Stimulated activated CD4-positive, alpha-beta T cell treated with anti-CD3 and anti-CD28 coated beads, TNF-alpha, amount 100 ng/mL, for 24 hours (primary cell): ENCODE measurements at places on chromosomes 1 and 21.

DNA sequence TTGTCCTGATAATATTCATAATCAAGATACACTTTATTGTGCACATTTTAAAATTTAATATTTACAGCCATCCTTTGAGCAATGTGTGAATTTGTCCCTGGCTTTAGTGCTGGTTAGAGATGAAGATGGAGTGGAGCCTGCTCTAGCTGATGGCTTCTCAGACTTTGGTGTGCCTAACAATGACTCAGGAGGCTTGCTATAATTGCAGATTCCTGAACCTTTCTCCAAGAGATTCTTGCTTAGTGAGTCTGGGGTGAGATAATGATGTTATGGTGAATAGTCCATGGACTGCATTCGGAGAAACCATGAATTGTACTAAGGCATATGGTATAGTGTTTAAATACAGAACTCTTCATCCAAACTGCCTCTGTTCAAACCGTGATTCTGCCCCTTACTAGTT is 307.1 kb downstream of the PAPPA2 start:
- no peak for DNase-seq

DNA sequence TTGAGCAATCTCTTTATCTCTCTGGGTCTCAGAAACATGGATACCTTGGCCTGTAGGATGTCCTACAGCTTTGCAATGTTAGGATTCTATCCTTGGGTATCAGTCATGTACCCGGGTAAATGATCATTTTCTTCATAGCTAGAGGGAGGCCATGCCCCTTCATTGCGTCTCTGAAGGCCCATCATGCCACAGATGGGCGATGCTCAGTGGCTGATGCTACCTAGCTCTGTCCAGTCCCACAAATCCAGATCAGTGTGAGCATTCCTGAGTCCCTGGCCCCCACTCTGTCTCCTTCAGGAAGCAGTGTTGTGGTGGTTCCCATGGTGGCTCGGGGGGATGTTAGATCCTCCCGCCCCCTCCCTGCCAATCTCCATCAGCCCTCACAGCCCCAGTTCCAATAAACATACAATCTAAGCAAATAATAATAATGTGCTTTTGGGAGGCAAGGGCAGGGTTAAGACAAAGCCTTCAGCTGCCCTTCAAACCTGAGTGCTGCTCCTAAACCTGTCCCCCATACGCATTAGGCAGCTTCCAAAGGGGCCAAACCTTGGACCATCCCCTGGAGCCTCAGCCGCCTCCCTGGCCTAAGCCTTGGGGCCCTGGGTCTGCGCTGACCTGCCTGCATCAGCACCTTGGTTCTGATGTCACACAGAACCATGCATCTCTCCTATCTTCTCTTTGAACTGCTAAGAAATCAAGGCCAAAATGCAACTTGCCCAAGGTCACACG is 681 bp upstream of the GPR61 start:
- DNase-seq: no peak

GRCh38 chr1:101284622-101285218 is 47.9 kb downstream of the S1PR1 start:
- no peak for DNase-seq

GRCh38 chr1:77872645-77873044 is 15.8 kb upstream of the NEXN start:
- DNase-seq: no peak

DNA sequence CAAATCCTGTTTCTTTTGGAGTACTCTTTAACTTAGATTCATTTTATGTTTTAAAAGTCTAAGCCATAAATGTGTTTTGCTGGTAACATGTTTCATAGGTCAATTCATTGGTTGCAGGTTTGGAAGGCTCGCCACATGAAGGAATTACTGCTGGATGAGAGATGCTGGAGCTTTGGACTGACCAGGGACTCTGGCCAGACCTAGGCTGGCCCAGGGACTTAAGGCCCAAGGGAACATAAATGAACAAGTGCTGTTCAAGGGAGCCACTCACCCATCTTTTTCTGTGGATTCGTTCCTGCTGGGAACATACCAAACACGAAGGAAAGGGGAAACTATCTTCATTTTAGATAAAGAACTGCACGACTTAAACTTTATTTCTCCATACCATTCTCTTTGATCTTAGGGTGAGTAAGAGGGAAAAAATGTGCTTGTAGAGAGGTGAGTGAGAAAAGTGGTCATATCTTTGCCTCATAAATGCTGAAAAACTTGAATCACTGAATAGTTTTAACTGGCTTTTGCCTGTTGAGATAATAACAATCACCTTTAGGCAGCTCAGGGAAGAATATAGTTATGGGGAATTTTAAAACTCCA is 15.3 kb upstream of the SHCBP1L start:
- no peak for DNase-seq

DNA sequence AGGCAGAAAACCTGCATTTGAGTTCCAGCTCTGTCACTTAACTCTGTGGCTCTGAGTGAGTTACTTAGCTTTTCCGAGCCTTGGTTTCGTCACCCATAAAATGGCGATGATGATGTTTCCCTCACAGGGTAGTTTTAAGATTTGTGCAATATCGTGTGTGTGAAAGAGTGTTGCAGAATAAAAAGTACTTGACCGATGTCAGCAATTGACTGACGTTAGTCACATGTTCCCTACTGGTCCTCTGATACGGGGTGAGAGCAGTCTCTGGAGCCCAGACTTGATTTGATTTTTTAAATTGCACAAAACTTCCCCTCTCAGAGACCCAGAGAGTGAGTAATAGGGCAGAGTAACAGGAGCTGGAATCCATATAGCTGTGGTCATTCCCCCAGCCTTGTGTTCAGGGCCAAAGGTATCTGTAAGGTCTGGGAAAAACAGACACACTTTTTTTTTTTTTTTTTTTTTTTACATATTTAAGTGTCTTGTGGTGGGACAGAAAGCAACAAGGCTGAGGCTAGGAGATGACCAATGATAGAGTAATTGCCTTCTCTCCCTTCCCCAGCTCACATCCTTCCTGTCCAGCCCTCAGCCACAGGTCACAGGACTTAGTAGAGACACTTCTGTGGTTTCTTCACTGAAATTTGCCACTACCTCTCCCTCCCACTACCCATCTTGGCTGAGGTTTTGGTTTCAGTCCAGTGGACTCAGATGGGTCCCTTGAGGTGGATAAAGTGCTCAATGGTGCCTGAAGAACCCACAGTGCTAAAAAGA is 2.0 kb downstream of the FCER1G start:
- DNase-seq: no peak

GRCh38 chr1:150890033-150890416 is 3.1 kb downstream of the CTXND2 start:
- DNase-seq: no peak

- no peak for DNase-seq
Measured at GRCh38 chr1:185398022-185398421, 81.0 kb upstream of the IVNS1ABP start.

DNA sequence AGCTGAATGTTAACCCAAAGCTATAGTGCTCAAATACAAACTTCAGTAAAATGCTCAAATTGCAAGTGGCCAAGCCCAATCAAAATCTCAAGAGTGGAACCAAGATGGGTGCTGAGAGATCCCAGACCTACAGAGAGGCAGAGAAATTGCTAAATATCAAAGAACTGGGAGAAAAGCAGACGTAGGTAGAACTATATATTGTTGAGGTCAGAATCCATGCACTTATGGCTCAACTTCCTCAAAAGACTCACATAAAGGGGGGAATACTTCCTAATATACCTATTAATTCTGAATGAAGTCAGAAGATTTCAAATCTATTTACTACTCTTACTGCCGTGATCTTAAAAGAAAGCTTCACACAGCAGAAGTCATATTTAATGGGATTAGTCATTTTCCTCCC is 65.2 kb downstream of the PUM1 start:
- no peak for DNase-seq

DNA sequence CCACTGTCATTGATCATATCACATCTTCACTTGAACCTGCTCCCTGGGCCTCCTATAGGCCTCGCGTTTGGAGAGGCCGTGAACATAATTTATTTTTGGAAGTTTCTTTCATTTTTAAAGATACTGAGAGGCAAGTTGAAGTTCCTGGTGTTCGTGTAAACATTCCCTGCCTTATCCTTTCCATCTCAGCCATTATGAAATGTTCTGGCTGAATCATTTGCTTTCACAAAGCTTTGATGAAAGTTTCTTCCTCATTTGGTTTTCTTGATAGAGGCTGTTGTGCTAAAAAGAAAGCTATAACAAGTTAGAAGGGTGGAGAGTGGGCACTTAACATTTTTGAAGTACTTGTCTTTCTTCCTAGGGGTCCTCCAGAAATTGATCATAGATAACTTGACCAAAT is 15.5 kb downstream of the CAMTA1 start:
- no peak for DNase-seq

- DNase-seq: no peak
Measured at GRCh38 chr1:108082001-108082400, 117.0 kb upstream of the VAV3 start.

DNA sequence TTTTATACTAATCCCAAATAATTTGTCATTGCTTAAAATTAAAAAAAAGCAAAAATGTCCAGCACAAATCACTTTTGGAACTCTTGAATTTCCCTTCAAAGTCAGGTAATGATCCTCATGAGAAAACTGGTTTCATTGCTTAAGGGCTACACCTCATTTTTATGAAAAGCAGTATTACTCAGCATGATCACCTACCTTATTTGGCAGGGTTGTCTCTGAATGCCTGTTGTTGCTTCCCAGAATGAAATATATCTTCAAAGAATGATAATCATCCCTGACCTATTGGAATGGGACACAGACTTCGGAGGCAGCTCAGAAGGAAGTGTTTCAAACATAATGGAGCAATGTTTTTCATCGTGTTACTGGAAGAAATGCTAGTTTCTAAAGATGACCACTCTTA is 29.7 kb downstream of the C1orf21 start:
- DNase-seq: no peak

GRCh38 chr1:62746086-62746808 is 37.7 kb upstream of the ATG4C start:
- no peak for DNase-seq

DNA sequence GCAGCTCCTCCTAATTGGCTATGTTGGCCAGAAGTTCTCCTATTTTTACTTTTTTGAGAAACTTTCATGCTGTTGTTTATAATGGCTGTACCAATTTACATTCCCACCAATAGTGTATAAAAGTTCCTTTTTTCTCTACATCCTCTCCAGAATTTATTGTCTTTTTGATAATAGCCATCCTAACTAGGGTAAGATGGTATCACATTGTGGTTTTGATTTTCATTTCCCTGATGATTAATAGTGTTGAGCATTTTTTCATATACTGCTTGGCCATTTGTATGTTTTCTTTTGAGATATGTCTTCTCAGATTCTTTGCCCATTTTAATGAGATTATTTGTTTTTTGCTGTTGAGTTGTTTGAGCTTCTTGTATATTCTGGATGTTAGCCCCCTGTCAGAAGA is 46.8 kb downstream of the NTMT2 start:
- no peak for DNase-seq

- no peak for DNase-seq
Measured at GRCh38 chr1:160580221-160580812, 1.0 kb upstream of the CD84 start.

GRCh38 chr1:229874609-229875008 is 192.4 kb upstream of the GALNT2 start:
- DNase-seq: no peak

DNA sequence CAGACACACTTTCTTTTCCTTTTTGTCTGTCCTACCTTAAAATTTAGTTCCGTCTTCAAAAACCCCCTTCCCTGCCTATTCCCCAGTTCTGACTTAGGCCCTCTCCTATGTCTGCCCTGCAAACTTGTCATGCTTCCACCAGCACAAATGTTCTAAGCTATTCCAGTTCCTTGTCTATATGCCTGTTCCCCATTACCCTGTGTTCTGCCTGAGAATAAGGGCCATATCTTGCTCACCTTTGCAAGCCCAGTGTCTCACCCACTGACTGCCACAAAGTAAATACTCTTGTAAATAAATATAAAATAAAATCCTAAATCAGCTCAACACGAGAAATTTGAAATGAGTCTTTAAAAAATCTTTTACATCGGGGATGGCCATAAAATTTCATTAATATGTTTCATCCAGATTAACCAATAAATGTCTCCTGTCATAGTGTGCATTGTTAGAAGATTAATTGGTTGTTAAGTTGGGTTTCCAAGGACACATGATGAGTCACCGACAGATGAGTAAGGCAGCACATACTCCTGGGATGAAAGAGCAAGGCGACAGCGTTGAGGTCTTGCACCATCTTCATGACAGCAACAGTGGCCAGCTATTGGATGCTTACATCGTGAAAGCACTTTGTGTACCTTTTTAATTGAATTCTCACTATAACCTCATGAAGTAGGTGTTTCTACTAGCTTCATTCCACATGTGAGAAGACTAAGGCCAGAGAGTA is 92.6 kb upstream of the NGF start:
- no peak for DNase-seq

DNA sequence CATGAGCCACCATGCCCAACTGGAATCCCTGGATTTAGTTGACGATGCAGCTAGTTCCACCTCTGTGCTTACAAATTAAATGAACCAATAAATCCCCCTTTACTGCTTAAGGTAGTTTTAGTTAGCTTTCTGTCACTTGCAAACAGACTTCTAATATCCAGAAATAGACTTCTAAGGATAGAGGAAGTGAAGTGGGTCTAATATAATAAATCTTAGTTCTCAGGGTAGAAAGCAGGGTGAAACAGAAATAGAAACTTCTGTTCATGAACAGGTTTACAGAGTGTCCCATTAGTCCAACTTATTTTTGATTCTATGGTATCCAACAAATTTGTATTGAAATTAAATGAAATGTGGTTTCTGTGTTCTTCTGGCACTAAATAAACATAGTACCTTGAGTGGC is 20.1 kb downstream of the BCAS2 start:
- no peak for DNase-seq

- no peak for DNase-seq
Measured at GRCh38 chr1:8516793-8517556, 199.1 kb downstream of the SLC45A1 start.

DNA sequence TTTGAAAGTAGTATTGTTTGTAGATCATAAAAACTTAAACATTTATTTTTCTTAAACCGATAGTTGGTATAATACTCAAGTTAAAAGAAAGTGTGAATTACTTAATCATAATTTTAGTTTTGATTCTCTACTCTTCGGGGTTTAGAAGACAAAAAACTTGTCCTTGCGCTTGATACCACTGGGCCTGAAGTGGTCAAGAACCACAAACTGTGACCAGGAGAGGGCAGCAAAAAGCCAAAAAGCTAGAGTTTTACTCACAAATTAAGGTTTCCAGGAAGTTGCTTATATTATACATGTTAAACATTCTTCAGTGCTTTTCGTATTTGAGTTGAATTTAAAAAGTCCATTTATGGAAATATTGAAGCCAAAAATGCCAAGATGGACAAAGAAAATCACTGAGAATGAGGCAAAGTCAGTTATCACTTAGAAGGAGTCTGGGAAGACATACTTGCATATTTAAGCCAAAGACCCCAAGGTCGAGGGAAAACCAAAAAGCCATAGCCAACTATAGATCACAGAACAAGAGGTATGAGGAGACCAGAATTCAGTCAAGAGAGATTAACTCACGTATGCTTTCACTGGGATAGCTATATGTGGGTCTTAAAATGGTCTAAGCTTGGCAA is 34.2 kb downstream of the EFCAB7 start:
- no peak for DNase-seq

GRCh38 chr1:71015745-71016144 is 31.9 kb downstream of the PTGER3 start:
- no peak for DNase-seq
